DND-41 (cell line): ENCODE measurements at places on chromosomes 2 and 18.

DNA sequence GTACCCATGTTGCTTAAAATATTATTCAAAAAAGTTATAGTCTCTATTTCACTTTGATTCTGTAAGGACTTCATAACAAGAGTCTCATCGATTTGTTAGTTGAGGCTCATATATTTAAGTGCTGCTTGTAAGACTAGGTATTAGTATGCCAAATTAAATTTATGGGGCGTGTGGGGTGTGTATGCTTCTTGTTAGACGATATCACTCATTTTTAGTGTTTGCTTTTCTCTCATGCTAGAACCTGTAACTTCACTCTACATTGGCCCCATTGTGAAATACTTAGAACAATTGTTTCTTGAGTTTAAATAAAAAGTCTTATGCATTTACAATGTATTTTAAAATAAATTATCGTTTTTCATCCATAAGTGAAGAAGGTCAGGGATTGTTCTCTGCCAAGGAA lies 63.6 kb downstream of the CTNNA2 start:
- DNase-seq = no peak

- no peak for DNase-seq
These were observed 460.1 kb downstream of the NR4A2 start for GRCh38 chr2:155872396-155872795.

DNA sequence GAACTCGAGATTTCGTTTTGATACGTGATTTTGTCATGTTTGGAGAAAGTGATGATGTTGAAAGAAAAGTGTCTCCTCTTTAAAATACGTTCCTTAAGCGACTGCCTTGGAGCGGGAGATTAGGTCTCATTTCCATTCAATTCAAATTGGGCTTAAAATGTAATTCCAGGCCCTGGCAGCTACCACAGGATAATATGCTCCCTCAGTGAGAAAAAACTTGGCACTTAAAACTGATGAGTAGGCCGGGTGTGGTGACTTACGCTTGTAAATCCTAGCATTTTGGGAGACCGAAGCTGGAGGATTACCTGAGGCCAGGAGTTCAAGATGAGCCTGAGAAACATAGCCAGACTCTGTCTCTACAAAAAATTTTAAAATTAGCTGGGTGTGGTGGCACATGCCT lies 146.3 kb upstream of the L3MBTL4 start:
- no peak for DNase-seq

- no peak for DNase-seq
These were observed 173.5 kb upstream of the CTAGE1 start for GRCh38 chr18:22591222-22591621.

- peak; percentile 56 for DNase-seq
These were observed at the start of gene SCN3A for GRCh38 chr2:165203689-165204559. Gene SCN3A (minus strand): TSS chr2:165204050. CDS start chr2:165176394, 27,656 bp downstream.

DNA sequence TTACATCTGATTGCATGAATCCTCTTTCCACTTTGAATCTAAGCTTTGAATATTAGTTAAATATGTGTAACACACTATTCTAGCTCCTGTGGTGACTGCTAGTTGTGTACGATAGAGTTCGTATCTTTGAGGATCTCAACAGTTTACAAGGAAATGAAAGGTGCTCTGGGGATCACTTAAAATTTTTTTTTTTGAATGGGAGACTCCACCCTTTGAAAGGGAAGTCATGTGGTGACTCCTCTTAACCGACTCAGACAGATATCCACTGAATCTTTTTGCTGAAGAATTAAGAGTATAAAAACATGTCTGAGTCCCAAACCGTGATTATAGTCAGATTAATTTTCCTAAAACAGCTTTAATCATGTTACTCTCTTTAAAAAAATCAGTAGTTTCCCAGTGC lies 4.0 kb downstream of the CLIP4 start:
- DNase-seq = no peak

- no peak for DNase-seq
These were observed 11.1 kb upstream of the IL1RN start for GRCh38 chr2:113116100-113116958.

- no peak for DNase-seq
These were observed 9.8 kb downstream of the ASTL start for GRCh38 chr2:96128456-96128855.

GRCh38 chr18:11380968-11381367 lies 228.4 kb upstream of the SLC35G4 start:
- DNase-seq = no peak

- DNase-seq = no peak
These were observed 100.3 kb downstream of the COL3A1 start for GRCh38 chr2:189074506-189074905.

DNA sequence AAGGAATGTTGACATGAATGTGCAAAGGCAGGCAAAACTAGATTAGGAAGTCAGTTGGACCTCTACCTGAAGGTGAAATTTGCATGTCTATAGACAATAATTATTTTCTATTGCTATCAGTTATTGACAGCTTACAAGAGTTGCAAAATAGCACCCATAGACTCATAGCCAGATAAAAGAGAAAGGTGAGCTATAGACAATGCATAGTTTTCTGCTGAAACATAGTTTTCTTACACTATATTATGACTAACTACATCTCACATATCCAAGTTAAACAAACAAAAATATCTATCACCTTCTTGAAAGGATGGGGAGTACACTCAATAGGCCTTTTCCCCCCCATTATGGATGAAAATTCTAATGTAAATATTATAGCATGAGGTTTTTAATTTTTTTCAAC lies 305.0 kb downstream of the PTH2R start:
- DNase-seq = no peak

DNA sequence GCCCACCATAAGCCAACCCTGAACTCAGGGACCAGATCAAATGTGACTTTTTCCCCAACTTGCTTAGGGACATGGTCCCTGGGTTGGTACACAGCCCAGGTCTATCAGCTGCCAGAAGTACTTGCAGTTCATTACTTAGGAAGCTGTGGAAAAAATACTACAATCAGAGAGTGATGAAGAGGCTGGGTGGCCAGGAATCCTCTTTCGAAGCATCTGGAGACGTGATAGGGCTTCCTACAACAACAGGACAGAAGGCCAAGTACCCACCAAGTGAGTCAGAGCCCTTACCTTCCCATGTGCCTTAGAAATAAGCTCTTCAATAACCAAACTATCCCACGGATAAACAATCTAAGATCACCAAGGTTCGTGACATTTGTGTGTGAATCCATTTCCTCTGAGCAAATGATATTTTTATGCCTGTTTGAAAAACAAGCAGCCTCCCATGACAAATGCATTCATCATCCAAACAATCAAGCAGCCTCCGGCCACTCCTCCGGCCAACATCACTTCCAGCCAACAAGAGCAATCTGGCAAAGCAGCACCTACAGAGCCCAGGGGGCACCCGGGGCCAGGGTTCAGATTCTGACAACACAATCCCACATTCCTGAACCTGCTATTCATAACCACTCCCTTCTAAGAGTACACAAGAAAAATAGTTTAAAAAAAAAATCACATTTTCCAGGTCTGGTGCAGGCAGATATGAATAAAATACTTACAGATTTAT lies 26.4 kb downstream of the TBC1D8 start:
- no peak for DNase-seq

GRCh38 chr2:27720004-27720551 lies 51.4 kb upstream of the MRPL33 start:
- no peak for DNase-seq

- DNase-seq = no peak
These were observed 61.2 kb downstream of the NGEF start for GRCh38 chr2:232951891-232952290.

GRCh38 chr18:44680273-44681075 lies at the start of gene SETBP1:
Gene SETBP1 (plus strand): TSS chr18:44680888. CDS start chr18:44701347, 20,459 bp downstream.
- peak; percentile 46 for DNase-seq

GRCh38 chr2:233082931-233083755 lies 23.0 kb downstream of the INPP5D start:
- no peak for DNase-seq

- DNase-seq = no peak
These were observed 64.4 kb downstream of the TTC21B start for GRCh38 chr2:165889158-165889557.

GRCh38 chr2:217990791-217991465 lies 11.9 kb downstream of the TNS1 start:
- no peak for DNase-seq

GRCh38 chr2:1137913-1138391 lies 187.3 kb downstream of the SNTG2 start:
- no peak for DNase-seq

GRCh38 chr2:34831096-34831495 lies 1232.0 kb upstream of the FAM98A start:
- DNase-seq = no peak

DNA sequence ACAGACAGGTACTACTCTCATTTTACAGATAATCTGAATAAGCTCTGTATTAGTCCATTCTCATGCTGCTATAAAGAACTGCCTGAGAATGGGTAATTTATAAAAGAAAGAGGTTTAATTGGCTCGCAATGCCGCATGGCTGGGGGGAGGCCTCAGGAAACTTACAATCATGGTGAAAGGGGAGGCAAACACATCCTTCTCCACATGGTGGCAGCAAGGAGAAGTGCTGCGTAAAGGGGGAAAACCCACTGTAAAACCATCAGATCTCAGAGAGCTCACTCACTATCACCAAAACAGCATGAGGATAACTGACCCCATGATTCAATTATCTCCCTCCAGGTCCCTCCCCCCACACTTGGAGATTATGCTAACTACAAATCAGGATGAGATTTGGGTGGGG lies 254.4 kb downstream of the KCNE4 start:
- DNase-seq = no peak

DNA sequence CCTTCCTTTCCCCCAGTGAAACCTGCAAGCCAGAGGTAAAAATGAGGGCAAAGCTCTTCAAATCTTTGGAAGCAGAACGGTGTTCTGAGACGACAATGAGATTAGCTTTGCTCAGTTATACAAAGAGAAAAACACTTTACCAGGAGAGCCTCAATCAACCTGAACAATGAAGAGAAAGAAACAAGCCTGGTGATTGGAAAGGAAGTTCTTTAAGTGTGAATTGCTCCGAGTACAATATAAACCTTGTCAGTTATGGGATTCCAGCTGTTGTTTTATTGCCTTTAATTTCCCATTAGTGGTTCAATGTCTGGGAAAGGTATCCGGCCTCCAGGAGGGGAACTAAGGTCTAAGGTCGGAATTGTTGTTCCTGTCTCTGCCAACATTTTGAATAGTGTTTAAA lies 901.6 kb downstream of the EPHA4 start:
- DNase-seq = no peak

DNA sequence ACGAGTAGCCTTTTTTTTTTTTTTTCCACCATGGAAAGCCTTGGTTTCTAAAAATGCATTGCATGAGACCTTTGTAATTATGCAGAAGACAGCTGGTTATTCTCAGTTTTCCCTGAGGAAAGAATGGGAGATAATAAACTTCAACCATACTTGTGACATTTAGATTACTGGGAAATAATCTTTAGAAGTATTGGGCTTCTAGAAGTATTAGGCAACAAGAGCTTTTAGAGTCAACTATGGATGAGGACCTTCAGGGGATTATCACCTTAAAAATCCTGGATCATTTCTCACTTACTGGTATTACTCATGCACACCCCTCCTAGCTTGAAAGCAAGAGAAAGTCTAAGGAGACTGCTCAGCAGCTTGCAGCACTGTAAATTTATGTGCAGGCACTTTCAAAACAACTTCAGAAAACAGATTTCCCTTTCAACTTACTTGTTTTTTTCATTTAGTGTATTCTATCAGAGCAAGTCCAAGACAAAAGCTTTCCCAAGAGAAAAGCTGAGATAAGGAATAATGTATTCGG lies 175.9 kb downstream of the NRXN1 start:
- no peak for DNase-seq

GRCh38 chr2:78202986-78203670 lies 681.0 kb upstream of the LRRTM4 start:
- no peak for DNase-seq

DNA sequence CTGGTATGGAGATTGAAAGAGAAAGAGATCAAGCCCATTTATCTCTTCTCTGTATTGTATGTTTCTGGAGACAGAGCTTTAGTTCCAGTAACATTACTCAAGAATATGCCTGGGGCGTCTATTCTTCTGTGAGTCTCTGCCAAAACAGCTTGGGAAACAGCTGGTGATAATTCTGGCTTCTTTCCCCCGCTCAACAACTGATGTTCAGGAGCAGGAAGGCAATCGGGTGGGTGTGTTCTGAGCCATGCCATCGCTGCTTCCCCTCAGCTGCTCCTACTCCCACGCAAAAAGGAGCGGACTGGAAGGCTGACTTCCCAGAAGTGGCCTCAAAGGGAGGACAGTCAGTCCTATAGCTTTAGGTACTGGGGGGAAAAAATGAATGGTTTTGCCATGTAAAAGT lies 695.1 kb downstream of the PLCL1 start:
- no peak for DNase-seq

DNA sequence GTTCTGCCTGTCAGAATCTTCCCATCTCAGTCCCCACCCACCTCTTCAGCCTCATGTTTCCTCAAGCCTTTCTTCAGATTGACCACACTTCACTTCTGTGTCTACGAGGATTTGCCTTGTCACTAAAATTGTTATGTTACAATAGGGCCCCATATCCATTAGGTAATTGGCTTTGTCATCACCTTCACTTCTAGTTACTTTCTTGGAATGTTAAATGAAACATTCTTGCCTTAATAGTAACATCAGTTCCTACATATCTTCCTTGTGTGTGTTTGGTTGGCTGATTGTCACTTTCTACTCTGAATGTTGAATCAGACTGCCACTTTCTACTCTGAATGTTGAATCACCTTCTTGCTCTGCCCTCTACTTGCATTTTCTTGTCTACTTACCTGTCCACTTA lies 599.9 kb upstream of the NXPH2 start:
- no peak for DNase-seq

DNA sequence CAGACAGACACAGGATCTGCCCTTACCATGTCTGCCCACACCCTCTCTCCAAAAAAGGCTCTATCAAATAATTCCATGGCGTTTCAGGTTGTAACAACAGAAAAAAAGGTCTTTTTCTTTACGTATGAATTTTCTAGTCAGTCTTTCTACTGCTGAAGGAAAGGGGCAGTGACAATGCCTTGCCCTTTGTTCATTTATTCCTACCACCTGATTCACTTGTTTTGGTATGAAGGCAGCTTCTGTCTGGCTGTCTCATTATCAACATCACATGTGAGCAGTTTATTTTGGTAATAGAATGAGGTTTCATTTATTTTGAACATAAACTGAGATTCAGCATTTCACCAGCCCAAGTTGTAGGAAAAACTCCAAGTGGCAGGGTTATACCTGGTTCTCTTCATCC lies 94.3 kb upstream of the KLF7 start:
- no peak for DNase-seq

DNA sequence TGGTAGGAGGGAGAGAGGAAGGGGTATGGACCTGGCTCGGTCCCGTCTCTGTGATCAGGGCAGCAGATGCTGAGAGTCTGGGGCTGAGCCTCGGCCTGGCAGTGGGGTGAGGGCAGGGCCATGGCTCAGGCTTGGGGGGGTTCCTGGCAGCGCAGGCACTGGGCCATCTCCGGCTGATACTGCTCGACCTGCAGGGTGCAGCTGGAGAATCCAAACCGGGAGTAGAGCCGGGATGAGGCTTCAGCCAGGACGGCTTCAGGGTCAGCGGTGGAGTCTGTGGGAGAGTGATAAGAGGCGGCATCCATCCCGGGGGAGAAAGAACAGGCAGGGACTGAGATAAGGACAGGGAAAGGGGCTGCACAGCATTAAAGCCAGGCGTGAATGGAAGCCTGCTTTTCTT lies 7.7 kb downstream of the SLC30A3 start:
- DNase-seq = no peak
